Activated CD8-positive, alpha-beta T cell treated with anti-CD3 and anti-CD28 coated beads, Interleukin-2, amount 10 ng/mL, durations not matched to agents 7 days and 5 days (primary cell): ENCODE measurements at places on chromosomes 11 and 22.

DNA sequence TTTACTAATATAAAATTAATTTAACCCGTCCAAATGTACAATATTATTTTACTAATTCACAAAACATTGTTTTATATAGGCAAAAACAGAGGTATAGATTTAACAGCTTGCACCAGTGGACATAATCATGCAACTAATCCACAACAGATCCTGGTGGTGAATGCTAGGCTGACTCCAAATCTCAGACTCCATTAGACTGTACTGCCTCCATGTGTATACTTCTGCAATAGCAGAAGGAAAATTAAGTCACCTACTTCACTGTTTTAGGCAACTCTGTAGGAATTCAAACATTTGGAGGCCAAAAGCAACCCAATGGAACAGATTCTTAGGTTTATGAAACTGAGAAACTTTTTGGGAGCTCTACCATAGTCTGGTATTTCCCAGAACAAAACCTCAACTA lies 30.0 kb upstream of the RAB39A start:
- DNase-seq = no peak

- no peak for DNase-seq
These were observed 34.4 kb downstream of the CYP2R1 start for GRCh38 chr11:14857621-14858020.

GRCh38 chr11:109547356-109548027 lies 125.5 kb downstream of the C11orf87 start:
- DNase-seq = no peak

- no peak for DNase-seq
These were observed 25.2 kb upstream of the PTPRJ start for GRCh38 chr11:47955061-47955755.

DNA sequence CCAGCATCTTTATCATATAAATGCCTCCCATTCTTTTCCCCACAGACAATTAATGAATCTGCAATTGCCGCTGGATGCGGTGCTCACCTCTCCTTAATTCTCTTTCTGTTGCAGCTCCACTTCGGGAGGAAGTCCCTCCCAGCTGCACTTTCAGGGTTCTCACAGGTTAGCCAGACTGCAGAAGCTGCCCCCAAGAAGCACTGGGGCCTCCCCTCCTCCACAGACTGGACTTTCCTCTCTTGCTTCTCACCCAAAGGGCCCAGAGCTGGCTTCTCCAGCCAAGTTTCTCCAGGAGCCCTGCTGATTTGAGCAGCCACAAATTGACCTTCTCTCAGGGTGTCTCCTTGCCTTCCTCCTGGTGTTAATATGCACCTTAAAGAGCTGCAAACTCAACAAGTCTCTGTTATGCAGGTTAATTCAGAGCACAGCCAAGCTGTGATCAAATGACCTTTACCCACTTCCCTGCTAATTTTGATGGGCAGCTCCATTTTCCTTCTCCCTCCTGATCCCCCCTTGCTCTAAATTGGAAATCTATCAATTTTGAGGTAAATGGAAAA lies 298.9 kb downstream of the BUD13 start:
- no peak for DNase-seq

DNA sequence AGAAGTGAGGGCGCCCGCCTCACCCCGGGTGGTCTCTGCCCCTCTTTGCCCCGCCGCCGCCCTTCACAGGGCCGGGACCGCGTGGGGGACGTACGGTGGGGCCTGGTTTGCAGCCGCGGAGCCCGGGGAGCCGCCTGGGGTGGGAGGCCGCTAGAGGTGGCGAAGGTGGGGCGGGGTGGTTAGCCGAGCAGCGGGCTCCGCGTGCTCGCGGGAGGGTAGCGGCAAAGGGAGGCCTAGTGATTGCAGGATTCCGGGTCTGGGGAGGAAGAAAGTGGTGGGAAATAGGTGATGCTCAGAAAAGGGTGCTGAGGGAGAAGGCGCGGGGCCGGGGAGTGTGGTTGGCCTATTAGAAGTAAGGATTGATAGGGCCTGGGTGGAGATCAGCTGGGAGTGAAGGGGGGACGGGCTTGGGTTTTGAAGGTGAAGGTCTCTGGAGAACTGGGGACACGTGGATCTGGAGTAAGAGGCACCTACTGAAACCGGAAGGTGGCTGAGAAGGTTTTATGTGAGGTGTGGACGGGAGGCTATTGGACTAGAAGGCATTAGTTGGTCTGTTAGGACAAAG lies 571 bp downstream of the FAR1 start:
- peak; percentile 63 for DNase-seq

GRCh38 chr22:37374571-37374970 lies 52.7 kb downstream of the ELFN2 start:
- DNase-seq = no peak

DNA sequence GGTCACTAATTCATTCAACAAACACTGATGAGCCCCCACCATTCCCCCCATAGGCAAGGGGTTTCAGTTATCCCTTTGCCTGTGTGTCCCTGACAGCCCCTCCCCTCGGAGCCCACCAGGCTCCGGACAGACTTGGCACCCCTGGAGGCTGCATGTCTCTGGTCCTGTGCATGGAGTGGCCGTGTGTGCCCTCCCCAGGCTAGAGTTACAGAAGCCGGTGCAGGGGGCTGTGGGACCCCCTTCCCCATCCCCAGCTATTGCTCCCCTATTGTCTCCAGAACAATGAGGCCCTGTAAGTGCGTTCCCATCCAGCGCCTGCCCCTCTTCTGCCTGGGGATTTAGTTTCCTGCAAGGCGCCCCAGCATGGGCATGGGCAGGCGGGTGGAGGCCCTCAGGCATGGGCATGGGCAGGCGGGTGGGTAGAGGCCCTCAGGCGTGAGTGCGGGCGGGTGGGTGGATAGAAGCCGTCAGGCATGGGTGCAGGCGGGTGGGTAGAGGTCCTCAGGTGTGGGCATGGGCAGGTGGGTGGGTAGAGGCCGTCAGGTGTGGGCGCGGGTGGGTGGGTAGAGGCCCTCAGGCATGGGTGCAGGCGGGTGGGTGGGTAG lies 1.5 kb downstream of the MUC2 start:
- no peak for DNase-seq

- no peak for DNase-seq
These were observed 3.2 kb downstream of the CD6 start for GRCh38 chr11:60974726-60975125.

- DNase-seq = no peak
These were observed 5.8 kb upstream of the CEP295 start for GRCh38 chr11:93655581-93656255.

DNA sequence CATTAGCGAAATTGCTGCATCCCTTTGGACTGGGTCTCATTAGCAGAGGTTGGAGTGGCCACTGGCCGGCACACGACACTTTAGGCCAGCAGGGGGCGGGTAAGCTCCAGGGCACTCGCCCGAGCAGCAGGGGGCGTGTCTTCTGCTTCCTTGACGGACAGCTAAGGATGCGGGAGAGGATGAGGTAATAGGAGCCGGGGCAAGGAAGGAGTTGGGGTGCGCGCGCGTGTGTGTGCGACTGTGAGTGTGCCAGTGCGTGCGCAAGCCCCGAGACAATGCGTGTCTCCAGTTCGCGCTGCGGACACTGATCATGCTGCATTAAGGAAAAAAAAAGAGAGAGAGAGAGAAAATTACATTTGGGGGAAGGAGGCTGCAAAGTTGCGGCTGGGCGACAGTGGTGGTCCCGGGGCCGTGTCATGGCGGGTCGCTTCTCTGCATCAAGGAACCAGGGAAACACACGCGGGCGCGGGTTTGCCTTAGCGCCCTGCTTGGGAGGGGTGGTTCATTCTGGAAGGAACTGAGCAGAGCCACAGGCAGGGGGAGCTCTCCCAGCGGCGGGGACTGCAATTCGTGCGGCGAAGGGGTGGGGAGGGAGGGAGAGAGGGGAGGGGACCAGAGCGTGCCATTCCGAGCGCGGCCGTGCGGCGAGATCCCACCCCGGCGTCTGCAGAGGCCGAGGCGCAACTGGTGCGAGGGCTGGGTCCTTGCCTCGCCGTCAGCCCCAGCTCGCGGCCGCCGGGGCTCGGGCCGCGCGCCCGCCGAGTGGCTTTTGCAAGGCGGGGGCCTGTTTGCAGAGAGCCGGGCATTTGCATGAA lies at the start of gene DTX4:
Gene DTX4, plus strand, starts transcription at position 625 of the 815 bp plus-strand sequence. CDS start 464 bp downstream, outside the sequence.
- DNase-seq = peak; percentile 93

DNA sequence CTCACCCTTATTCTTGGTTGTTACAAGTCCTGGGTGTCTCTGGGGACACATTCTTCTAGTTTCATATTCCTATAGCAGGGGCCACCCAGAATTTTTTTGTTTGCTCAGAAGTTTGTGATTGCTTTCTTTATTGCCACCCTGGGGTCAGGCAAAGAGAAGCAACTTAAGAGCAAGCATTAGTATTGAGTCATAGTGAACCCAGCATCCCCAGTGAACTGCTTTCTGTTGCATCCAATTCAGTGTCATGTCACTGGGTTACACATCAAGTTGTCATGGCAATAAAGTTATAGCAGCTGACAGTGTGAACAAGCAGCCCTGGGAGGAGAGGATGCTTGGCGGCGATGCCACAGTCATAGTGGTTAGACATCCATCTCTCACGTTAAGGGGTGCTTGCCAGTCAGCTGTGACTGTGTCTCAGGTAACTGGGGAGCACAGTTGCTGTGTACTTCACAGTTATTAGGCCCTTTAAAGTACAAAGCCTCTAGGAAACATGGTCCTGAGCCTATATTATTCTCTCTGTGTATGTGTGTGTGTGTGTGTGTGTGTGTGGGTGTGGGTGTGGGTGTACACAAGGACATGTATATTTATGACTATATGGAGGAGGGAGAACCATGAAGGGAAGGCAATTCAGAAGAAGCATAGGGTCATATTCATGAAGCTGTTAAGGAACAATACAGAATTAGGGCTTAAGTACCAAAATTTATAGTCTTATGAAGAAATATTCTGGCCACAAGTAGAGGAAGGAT lies 52.5 kb downstream of the TRIM44 start:
- DNase-seq = no peak

GRCh38 chr11:54930930-54931329 lies 224.3 kb downstream of the OR4A5 start:
- DNase-seq = no peak

- no peak for DNase-seq
These were observed 8.2 kb upstream of the MAPK8IP1 start for GRCh38 chr11:45877221-45877620.

GRCh38 chr11:92308366-92308765 lies 83.7 kb downstream of the FAT3 start:
- no peak for DNase-seq

GRCh38 chr11:16239141-16240105 lies 116.9 kb downstream of the SOX6 start:
- DNase-seq = no peak

DNA sequence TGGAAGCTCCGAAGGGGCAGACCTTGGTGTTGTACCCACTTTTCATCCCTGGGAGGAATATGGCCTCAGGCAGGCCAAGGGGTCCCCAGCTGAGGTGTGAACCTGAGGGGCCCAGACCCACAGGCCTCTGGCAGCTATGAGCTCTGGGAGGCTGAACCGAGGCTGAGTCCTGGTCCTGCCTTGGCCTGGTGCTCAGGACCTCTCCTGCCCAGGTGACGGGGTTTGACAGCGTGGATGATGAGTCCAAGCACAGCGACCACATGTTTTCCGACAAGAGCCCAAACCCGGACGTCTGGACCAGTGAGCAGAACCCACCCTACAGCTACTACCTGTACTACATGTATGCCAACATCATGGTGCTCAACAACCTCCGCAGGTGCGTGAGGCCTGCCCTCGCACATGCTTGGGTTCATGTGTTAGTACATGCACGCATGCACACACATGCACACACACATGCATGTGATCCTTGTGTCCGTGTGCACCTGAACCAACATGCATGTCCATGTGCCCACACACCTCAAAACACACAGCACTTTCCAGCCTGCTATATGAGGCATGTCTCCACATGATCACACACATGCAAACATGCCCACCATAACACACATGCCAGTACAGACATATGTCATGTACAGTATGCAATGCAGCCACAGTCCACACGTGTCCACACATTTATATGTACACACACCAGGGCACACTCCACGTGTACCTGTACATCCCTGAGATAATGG lies 40.9 kb downstream of the RNF141 start:
- DNase-seq = no peak

DNA sequence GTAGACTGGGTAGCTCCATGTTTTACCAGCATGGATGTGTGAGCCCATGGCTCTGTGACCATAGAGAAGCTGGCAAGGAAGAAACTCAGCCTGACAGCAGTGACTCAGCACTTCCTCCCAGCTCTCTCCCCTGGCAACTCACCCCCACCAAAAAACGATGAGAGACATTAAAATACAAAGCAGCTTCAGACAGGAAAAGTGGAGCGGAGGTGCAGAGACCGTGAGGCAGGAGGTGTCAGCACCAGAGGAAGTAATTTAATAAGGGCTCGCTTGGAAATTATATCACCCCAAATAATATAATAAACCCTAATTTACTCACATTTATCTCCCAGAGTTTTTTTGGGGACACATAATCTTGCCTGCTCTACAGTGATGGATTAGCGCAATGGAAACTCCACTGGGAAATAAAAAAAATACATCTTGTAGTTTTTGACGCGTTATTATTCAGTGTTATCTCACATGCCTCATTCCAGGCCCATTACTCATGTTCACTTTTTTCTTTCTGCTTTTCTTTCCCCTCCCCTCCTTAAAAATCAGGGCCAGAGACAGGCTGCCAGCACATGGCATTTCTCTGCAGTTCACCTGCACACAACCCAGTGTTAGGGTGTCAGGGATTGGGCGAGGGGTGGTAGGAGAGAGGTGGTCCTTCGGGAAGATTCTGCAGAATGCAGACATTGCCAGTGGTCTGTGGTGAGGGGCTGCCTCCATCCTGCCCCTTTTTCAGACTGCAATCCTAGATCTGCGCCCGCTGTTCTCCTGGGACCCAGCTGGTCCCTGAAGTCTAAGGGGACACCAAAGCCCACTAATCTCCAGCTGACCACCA lies 170.8 kb downstream of the BUD13 start:
- DNase-seq = no peak

- DNase-seq = no peak
These were observed 18.8 kb upstream of the ACCSL start for GRCh38 chr11:44028816-44029506.

GRCh38 chr11:15640318-15640717 lies 525.6 kb downstream of the INSC start:
- no peak for DNase-seq

- DNase-seq = no peak
These were observed 9.5 kb downstream of the MAPK8IP2 start for GRCh38 chr22:50610041-50610451.

GRCh38 chr11:40236526-40236925 lies 1222.9 kb downstream of the LRRC4C start:
- DNase-seq = no peak

DNA sequence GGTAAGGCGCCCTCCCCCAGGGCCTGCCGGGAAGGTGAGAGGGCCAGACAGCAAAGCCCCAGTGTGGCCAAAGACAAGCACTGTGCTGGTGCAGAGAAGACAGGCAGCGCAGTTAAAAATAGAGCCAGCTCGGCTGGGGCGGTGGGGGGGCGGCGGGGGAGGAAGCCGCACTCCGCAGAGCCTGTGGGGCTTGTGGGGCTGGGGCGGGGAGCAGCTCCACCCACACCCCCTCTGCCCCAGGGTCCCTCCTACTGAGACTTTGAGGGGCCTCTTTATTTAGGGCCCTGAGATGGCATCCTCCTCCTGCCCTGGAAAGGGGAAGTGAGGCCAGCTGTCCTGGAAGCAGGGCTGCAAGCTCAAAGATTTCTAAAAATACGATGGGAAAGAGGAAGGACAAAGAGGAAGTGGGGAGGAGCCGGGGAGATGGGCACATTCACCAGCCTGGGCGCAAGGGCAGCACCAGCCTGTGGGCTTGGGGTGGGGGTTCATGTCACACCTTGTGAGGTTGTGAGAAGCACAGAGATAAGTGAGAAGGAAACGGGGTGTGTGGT lies 2.6 kb downstream of the CYTH4 start:
- peak; percentile 60 for DNase-seq
